Choroid plexus epithelial cell (primary cell): ENCODE measurements at places on chromosomes 3 and 15.

DNA sequence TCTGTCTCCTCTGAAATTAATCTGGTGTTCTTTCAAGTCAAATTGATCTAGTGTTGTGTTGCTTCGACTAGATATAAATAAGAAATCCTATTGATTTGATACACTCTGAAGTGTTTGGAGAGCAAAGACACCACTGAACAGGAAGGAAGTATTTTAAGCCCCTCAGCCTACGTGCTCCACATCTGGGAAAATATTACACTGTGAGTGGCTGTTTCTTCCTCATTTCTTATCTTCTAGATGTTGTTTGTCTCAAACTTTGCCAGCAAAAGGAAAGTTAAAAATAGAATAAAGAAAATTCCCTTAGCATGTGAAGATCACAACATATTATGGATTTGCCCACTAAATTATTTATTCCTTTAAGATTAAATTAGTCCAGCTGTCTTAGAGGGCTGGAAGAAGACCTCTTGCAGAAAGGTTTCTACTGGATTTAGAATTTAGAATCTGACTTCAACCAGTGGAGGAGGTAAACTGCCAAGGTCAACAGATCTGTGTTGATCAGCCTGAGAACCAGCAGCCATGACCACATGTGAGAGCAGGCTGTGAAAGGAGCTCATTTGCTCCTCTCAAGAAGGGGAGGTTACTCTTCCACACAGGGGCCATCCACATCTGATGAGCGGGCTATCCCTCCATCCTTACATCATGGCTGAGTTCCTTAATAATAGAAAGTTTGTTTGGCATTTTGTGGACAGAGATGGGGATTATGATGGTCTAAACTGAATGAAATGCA, 46.3 kb upstream of the ACKR4 start:
- DNase-seq: peak; percentile 74

- DNase-seq: peak; percentile 75
Observed at GRCh38 chr15:40891810-40892446, 2.3 kb upstream of the VPS18 start.

DNA sequence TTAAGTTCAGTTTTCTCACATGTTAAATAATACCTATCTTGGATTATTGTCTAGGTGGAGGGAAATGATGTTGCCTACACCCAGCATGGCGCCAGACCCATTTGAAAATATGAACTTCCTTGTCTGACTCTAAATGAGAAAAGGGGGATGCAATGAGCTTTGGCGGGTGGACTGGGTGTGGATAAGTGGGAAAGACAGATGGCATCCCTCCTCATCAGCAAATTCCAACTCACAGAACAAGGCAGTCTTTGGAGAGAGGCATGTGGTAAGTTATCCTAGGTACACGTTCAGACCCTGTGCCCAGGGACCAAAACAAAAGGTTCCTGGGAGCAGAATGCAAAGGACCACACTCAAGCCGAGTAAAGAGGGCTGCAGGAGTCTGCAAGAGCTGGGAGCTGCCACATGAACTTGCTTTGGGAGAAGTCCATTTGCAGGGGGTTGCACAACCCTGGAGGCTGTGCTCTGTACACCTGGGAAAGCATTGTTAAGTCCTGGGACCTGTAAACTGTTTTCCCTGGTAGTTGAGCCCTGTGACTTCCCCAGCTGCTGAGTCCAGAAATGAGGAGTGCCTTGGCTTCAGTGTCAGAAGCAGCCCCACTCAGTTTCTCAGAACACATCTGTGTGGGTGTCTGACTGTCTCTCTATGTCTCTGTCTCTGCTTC, 102.3 kb upstream of the TPM1 start:
- no peak for DNase-seq

DNA sequence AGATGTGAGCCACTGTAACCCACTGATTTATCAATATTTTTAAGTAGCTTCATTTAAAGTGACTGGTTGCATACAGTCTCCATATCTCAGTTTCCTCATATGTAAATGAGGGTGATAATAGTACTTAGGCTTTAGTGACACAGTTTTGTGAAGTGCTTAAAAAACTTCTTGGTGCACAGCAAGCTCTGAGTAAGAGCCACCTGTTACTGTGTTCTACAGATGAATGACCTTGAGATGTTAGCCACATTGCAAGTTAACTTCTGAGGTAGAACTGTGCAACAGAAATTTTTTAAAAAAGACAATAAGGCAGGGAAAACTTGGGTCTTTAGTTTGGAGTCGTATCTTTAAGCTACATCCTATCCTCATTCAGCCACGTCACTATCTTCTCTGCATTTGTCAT, 43.1 kb downstream of the PCCB start:
- DNase-seq: no peak

DNA sequence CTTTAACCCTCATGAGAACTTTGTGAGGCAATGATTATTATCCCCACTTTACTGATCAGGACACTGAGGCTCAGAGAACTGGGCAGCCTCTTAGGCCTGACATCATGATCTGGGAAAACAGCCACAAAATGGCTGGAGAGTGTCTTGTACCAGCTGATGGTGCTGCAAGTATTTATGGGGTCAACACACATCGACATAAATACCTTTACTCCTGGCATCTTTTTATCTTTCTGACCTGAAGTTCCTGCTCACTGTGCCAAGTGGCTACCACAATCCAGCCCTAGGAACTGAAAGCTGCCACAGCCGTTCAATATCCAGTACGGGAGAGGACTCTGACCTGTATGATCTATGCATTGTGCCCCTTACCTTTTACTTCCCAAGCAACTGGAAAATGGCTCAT, 29.2 kb upstream of the MUC13 start:
- peak; percentile 33 for DNase-seq

- DNase-seq: no peak
Observed at GRCh38 chr3:37068031-37068430, 74.7 kb downstream of the MLH1 start.

DNA sequence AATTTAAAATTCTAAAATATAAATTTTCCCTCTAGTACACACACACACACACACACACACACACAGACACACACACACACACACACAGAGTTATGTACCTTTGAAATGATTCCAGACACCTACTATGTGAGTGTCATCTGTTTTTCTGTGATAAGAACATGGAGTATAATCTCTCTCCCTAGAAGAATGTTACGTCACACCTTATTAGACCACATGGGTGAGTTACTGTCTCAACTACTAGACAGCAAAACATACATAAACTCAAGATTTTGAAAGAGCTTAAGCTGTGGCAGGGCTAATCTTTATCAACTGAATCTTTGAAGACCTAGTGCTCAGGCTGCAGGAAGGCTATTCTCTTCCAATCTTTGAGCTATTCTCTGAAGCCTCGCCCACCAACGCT, 385.9 kb upstream of the BCHE start:
- no peak for DNase-seq

GRCh38 chr15:64780600-64781156, 5.3 kb upstream of the RBPMS2 start:
- DNase-seq: no peak

GRCh38 chr3:107845380-107846278, 245.2 kb downstream of the CD47 start:
- peak; percentile 44 for DNase-seq

GRCh38 chr3:30673425-30674341, 67.3 kb downstream of the TGFBR2 start:
- peak; percentile 25 for DNase-seq

- no peak for DNase-seq
Observed at GRCh38 chr3:9810433-9810770, 340 bp downstream of the TTLL3 start.

- no peak for DNase-seq
Observed at GRCh38 chr3:3286014-3286413, 106.5 kb upstream of the CRBN start.

DNA sequence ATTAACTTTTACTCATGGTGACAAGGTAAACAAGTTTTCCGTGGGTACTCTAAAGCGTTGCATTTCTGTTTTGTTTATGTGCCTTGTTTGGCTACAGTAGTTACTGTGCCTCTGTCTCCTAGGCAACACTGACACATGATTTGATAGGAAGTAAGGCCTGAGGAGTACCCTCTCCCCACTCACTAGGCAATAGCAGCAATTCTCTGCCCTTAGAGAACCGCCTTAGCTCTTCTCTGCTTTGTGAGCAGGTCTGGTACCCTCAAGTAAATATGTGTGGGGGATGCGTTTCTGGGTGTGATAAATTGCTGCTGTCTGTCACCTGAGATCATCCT, at the start of gene IL5RA:
Gene IL5RA, minus strand, starts transcription at position 76 of the 332 bp plus-strand sequence. CDS start 5,390 bp downstream, outside the sequence.
- DNase-seq: peak; percentile 9

GRCh38 chr15:63288778-63289378, 11.5 kb downstream of the APH1B start:
- DNase-seq: peak; percentile 79

- DNase-seq: no peak
Observed at GRCh38 chr15:40918146-40918798, 10.9 kb upstream of the DLL4 start.
